ENCODE measurements at places on chromosomes 11 and 22.

GRCh38 chr11:111788464-111788863 is 22.3 kb upstream of the PPP2R1B start:
- DNase-seq, result no peak

DNA sequence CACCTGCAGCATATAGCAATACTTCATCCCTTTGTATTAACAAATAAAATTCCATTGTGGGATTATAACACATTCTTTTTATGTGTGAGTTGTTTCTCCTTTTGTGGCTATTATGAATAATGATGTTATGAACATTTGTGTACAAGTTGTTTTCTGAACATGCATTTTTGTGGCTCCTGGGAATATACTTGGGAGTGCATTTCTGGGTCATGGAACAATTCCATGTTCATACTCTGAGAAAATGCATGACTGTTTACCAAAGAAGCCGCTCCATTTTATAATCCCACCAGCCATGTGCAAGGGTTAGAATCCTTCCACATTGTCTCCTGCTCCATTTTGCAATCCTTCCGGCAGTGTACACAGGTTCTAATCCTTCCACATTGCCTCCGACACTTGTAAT is 713.8 kb downstream of the TBC1D22A start:
- DNase-seq, result no peak

- DNase-seq, result no peak
These were observed 16.5 kb upstream of the SHISAL1 start for GRCh38 chr22:44329179-44329796.

GRCh38 chr11:64724863-64725532 is 2.0 kb upstream of the NRXN2 start:
- no peak for DNase-seq

- DNase-seq, result no peak
These were observed 2.8 kb upstream of the AIFM3 start for GRCh38 chr22:20964090-20964798.

GRCh38 chr11:119107538-119108145 is 498 bp downstream of the C2CD2L start:
- no peak for DNase-seq

DNA sequence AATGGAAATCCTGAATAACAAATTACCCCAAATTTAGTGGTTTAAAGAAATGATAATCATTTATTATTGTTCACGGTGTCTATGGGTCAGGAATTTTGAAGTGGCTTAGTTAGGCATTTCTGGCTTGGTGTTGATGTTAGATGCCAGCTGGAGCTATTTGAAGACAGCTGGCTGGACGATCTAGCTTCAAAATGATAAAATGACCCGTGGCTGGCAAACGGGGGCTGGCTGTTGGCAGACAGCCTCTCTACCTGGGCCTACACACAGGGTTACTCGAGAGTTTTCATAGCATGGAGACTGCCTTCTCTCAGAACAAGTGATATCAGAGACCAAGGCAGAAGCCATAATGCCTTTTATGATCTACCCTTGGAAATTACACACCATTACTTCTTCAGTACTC is 285.2 kb downstream of the METTL15 start:
- DNase-seq, result no peak

GRCh38 chr22:32830473-32830872 is 29.0 kb downstream of the TIMP3 start:
- DNase-seq, result no peak

DNA sequence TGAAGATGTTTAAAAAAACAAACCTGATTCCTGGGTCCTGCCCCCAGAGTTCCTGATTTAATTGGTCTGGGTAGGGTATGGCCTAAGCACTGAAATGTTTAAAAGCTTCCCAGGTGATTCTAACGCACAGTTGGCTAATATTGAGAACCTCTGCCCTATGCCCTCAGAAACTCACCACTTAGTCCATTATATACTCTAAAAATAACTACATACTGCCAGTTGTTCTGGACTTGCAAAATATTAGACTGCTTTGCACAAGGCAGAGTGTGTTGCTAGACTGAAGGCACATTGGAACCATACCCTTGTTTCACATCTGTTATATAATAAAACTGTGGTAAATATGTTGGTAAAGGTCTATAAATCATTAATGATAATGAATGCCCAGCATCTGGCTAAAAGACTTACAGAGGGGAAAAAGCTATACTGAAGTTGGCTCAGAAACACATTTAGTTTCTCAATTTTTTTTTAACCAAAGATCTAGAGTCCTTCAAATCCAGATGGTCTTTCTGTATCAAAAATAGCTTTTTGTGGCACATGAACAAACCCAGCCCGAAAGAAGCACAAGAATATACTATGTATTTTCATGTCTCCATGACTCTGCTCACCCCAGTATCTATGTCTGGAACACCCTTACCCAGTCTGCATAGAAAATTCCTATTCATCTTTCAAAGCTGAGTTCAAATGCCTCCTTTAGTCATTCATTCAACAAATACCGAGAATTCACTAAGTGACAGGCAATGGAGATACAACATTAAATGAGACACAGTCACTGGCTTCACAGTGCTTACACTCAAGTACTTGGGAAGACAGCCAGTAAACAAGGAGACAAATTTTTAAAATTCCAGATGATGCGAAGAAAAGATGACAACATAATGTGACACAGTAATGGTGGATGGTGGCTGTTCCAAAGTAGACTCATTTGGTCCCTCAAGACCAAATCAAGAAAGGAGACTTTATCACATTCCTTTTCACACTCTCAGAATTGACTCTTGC is 44.1 kb downstream of the RBFOX2 start:
- DNase-seq, result no peak

GRCh38 chr22:46102159-46102558 is 48.2 kb upstream of the PPARA start:
- DNase-seq, result no peak

- no peak for DNase-seq
These were observed 99.4 kb upstream of the ZC3H12C start for GRCh38 chr11:109993786-109994185.

- no peak for DNase-seq
These were observed 9.9 kb downstream of the BRSK2 start for GRCh38 chr11:1399386-1400316.

- no peak for DNase-seq
These were observed 2.0 kb downstream of the USH1C start for GRCh38 chr11:17542249-17542648.

GRCh38 chr11:117638911-117639543 is 158.0 kb downstream of the DSCAML1 start:
- no peak for DNase-seq

DNA sequence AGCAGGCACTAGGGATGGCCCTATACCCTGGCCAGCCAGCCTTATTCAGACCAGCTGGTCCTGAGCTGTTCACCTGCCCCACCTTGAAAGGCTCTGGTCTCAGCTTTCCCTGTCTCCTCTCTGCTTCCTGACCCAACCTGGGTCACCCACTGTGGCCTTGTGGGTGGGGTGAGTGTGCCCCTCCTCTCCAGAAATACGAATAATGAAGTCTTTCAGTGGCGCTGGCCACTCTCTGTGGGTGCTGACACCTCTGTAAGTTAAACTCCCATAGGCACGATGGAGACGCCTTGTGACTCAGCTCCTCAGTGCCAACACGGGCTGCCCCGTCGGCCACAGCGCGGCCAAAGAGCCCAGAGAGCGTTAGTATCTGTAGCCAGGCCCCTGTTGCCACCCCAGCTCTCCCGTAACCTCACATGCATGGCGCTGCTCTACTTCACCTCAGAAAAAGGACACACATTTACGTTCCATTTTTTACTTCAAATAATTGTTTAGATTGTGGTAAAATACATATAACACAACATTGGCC is 74.6 kb upstream of the SEPTIN5 start:
- DNase-seq, result no peak

DNA sequence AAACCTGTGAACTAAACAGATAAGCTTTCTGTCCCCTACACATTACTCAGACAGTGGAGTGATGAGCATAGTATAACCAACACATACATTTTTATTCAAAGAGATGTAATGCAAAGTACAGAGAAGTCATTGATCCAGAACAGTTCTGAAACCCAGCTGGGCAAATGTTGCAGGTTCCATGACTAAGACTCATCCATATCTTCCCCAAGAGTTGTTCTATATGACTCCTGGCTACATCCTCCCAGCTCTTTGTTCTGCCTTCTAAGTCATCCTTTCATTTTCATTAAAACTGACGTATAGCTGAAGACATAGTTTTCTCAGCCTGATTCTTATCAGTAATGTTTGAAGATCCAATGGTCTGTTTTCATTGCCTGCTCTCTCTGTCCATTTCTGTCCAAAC is 47.3 kb downstream of the PLAAT5 start:
- no peak for DNase-seq

DNA sequence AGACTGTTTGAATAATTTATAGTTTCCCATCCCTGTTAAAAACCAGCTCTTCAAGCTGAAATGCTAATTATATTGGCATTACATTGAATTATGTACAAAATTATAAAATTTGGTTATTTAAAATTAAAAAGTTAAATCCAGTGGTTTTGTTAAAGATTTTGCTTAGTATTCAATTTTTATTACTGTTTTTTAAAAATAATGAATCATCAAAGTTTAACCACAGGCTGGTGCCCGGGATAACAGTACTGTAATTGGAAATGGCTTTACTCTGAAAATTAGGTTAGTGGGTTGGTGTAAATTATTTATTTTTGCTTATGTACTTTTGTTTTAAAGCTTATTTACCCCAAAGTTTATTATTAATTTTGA is 45.4 kb upstream of the WEE1 start:
- no peak for DNase-seq

- no peak for DNase-seq
These were observed 5.7 kb downstream of the LTBP3 start for GRCh38 chr11:65552388-65552951.

- no peak for DNase-seq
These were observed 327.4 kb downstream of the MN1 start for GRCh38 chr22:27474112-27474571.

- no peak for DNase-seq
These were observed 45.4 kb upstream of the ANO3 start for GRCh38 chr11:26286472-26287066.

DNA sequence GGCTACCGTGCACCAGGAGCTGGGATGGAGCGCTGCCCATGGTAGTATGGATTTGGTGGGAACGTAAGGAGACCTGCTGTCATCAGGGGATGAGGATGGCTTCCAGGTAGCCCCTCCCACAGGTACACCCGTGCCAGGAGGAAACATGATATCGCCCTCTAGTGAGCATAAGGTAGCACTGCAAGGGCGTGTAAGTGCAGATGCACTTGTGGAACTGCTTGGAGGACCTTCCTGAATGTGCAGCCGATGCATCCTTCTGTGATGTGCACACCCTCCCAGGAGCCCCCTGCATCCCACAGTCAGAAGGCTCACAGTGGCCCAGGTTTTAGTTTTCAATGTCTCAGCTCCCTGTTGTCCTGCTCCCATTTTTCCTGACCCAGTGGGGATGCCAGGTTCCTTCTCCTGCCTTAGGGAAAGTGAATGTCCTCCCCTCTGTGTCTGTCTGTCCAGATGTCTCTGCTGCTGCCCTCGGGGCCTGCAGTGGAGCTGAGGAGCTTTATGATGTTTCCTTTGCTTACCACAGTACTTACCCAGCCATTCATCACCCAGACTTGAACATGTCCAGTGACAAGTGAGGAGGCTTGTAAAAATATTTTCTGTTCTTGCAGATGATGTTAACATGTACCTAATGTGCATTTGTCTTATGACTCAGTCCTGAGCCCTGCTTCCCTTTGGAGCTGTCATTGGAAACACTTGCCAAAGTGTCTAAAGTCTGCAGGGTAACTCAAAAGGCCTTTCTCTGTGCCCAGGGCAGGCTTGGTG is 49.2 kb downstream of the DBX1 start:
- no peak for DNase-seq

DNA sequence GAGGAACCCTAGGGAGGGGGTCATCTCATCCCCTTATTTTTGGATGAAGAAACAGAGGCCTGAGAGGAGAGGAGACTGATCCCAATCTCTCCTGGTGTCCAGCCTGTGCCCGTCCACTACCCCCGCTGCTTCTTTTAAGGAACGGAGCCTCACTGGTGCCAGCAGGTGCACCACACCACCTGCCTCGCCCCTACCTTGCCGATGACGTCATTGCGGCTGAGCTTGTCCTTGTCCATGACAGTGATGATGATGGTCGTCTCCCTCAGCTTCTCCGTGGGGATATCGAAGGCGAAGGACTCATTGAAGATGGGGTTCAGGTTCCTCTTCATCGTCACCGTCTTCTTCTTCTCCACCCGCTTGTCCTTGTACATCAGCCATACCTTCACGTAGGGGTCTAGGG is 14.3 kb downstream of the LRRC10B start:
- DNase-seq, result no peak

Measured in stimulated activated CD8-positive, alpha-beta memory T cell treated with anti-CD3 and anti-CD28 coated beads, Interleukin-12 subunit alpha, Interleukin-12 subunit beta, amount 100 ng/mL, for 4 hours (primary cell).